ENCODE measurements at places on chromosomes 11 and 22.

DNA sequence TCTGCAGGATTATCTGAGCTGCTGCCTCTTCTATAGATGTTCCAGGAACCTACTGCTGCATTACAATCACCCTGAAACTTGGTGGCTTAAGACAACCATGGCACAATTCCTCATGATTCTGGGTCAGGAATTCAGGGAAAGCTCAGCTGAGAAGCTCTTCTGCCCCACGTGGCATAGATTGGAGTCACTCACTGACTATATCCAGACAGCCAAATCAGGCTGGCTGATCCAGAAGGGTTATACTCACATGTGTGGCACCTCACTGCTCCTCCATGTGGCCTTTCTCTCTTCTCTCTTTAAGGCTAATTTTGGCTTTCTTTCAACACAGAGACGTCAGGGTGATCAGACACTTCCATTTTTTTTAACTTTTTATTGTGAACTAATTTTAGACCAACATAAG, 125.5 kb downstream of the BBOX1 start:
- DNase-seq: no peak

- no peak for DNase-seq
Observed at GRCh38 chr11:47558695-47559094, 5.8 kb upstream of the CELF1 start.

DNA sequence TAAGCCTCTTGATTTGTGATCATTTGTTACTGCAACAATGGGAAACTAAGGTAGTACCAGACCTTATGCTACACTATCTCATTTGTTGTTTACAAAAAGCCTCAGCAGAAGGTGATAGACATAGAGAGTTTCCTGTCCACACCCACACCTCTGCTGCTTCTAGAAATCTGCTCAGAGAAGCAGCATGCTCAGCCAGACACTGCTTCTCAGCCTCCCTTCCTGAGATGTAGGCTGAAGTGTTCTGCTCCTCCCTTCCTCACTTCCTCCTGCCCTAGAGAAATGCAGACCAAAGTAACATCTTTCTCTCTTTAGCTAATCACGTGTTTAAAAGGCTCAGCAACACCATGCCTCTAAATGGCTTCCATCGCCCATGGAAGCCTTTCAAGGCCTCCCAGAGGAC, 88.4 kb downstream of the SLC1A2 start:
- no peak for DNase-seq

DNA sequence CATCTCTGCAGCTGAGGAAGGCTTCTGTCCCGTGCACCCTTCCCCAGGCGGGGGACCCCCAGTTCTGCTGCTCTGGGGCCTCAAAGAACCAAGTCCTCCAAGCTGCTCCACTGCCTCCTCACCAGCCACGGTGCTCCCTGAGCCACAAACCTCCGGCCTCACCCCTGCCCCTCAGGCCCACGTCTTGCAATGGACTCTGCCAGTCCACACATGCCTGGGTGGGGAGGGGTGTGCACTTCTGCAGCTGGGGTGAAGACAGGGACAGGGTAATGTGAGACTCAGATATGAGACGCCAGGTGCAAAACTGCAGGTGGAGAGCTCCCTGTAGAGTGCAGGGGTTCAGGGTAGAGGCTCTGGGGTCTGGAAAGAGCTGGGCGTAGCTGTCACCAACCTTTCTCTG, 3.2 kb upstream of the PTDSS2 start:
- no peak for DNase-seq

- no peak for DNase-seq
Observed at GRCh38 chr11:82873919-82874333, 26.3 kb downstream of the PRCP start.

- no peak for DNase-seq
Observed at GRCh38 chr11:76140912-76141574, 65.3 kb downstream of the WNT11 start.

DNA sequence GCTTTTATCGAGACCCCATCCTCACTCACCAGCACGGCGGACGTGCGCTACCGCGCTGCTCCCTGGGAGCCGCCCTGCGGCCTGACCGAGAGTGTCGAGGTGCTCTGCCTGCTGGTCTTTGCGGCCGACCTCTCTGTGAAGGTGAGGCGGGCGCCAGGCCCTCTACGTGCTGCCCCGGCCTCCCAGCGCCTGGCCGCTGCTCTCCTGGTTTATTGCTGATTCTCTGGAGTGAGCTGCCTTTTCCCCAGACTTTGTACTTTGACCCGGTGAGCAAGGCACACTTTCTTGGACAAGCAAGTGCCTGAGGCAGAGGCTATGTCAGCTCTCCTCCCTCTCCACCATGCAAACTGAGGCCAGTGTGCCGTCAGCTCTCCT, 6.5 kb downstream of the TPCN2 start:
- DNase-seq: no peak

GRCh38 chr22:31647523-31648320, 14.3 kb downstream of the PISD start:
- DNase-seq: no peak

GRCh38 chr11:77411137-77411707, 62.7 kb downstream of the PAK1 start:
- DNase-seq: peak; percentile 57

DNA sequence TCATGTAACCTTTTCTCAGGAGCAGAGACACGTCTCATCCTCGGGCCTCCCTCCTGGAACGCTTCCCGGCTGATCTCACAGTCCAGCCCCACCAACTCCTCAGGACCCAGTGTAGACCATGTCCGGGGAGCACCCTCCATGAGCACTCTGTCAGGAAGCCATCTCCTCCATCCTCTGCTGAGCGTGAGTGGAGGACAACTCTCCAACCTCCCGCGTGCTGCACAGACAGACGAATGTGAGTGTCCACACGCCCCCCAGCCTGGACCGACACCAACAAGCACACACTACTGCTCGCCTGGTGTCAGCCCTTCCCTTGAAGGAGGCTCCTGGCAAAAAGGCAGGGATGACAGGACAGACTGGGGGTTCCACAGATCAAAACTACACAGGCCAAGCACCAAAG, 86.6 kb downstream of the SHANK2 start:
- peak; percentile 30 for DNase-seq

DNA sequence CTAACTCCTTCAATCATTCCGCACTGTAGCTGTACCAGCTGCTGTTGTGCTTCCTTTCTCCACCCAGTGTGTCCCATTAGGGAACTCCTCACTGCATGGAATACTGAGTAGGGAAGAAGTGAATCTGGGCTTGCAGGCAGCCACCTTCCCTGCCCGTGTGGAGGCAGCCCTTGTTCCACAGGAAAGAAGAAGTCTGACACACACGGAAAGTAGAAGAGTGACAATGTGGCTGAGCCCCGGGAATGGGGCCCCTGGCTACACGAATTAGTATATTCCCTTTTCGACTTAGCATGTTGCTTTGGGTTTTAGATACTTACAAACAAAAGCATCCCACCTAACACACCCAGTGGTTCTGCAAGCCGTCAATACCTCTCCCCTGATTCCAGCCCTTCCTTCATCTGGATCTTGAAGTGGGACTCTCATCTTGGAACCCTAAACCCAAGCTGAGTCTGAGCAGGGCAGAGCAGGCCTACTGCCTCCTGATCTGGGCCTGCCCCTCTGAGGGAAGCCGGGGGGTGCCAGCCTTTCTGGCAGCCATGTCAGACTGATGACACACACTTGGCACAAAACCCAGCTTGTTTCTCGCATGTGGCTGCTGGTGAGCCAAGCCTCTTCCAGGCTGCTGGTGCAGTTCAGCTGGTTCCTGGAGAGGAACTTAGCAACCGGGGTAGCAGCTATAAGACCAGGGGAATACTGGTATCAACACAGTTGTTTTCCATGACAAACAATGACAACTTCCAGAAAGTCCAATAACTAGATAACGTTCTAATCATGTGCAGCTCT, 71.6 kb downstream of the C11orf58 start:
- DNase-seq: no peak

DNA sequence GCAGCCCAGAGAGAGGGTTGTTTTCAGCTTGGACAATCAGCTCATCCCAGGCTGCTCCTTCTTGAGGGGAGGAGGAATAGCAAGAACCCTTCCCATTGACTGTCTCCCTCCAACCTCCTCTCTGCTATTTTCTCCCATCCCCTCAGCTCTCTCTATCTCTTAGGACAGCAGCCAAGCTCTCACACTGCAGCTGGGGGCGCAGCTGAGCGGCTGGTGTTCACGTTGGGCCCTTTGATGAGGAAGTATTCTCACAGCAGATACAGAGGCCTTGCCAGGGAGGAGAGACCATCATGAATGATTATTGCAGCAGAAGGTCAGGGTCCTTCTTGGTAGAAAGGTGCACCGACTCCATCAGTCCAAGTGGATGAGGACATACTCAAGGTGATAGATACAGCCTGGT, 26.5 kb upstream of the CADM1 start:
- DNase-seq: peak; percentile 61
